Right cardiac atrium (tissue), 5 donors: ENCODE measurements at places on chromosomes 3 and 15.
A peak's percentile ranks its signal among the peaks of the same experiment; 100 is the strongest.

DNA sequence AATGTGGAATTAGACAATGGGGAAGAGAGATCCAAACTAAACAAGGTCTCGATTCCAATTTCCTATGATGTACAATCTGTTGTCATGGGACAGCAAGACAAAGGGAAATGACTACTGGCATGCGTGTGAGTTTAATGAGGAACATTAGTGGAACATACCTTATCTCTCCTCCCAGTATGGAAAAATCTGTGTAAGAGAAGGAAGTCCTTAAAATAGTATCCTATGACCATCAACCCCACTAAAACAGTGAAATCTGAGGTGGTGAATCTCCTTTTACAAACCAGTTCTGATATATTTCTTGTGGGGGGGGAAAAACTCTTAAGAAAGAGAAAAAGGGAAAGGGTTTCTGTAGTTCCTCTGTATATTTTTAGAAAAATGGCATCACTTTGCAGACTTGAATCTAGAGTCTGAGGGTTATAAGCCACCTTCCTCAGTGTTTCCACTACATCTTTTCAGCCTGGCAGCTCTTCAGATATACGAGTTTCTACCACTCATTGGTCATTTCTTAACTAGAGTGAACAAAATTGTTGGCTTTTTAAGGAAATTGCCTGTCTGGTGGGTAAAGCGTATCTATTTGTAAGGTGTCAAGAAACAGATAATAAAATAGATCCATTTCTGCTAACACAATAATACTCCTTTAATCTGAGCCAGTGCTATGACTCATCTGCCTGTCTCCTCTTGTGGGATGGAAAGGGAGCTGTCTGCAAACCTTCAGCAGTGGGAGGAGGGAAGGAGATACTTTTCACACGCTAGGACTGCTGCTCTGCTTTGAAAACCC, 3.0 kb upstream of the TNFAIP8L3 start:
- DNase-seq, result no peak

GRCh38 chr3:189490749-189491148, 140.4 kb upstream of the TP63 start:
- no peak for DNase-seq

DNA sequence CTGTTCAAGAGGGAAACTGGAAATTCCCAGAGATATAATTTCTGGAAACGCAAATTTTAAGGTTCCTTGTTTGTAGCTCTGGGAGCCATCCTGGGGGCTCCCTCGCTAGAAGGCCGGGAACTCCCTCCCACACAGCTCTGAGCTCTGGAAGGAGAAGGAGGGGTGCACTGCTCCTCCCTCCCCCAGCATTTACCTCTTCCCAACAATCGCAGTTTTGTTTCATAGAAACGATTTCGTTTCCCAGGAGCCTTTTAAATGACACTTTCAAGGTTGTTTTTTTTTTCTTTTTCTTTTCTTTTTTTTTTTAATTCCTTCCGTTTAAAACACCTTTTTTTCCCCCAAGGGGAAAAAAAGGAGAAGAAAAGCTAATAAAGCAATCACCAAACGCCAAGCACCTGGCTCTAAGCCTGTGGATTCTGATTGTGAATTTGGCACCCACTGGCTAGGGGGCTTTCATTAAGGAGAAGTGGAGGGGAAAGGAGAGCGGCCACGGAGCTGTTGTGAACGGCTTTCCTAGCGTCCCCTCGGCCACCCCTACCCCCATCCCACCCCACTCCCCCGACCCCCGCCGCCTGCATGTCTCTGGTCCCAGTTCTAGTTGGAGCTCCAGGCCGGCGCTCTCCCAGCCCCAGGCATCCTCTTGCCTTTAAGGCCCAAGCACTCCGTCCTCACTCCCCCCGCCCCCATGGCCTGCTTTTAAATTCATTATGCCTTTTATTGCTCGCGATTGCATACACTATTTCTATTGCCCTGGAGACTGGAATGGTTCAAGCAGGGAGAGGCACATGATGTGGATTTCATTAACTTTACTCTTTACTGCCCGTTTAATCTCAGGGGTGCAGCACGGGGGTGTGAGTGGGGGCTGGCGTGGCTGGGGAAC, 13.6 kb upstream of the CCDC33 start:
- DNase-seq, result no peak

GRCh38 chr15:76991741-76992645, 2.9 kb upstream of the PSTPIP1 start:
- peak; percentile 67 for DNase-seq

- no peak for DNase-seq
Observed at GRCh38 chr3:51982352-51982837, 940 bp upstream of the ACY1 start.

GRCh38 chr15:67064607-67065530, 533 bp upstream of the SMAD3 start:
- DNase-seq, result no peak

GRCh38 chr15:57201578-57201977, 174.7 kb upstream of the CGNL1 start:
- DNase-seq, result no peak

DNA sequence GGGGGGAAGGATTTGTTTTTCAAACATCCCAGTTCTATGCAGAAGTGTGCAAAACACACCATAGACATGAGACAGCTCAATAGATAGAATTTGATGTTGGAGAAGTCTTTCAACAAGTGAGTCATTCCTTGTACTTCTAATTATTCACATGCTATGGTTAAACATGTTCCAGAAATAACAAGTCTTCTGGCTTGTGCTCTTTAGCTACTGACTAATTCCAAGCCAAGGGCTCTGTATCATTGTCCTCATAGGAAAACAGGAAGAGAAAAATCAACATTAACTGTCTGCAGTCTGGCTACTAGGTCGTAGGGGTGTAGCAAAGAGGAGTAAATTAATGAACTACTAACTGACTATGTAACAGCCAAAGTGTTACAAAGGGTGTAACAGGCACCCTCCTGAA, 25.8 kb downstream of the LDHAL6B start:
- DNase-seq, result no peak

DNA sequence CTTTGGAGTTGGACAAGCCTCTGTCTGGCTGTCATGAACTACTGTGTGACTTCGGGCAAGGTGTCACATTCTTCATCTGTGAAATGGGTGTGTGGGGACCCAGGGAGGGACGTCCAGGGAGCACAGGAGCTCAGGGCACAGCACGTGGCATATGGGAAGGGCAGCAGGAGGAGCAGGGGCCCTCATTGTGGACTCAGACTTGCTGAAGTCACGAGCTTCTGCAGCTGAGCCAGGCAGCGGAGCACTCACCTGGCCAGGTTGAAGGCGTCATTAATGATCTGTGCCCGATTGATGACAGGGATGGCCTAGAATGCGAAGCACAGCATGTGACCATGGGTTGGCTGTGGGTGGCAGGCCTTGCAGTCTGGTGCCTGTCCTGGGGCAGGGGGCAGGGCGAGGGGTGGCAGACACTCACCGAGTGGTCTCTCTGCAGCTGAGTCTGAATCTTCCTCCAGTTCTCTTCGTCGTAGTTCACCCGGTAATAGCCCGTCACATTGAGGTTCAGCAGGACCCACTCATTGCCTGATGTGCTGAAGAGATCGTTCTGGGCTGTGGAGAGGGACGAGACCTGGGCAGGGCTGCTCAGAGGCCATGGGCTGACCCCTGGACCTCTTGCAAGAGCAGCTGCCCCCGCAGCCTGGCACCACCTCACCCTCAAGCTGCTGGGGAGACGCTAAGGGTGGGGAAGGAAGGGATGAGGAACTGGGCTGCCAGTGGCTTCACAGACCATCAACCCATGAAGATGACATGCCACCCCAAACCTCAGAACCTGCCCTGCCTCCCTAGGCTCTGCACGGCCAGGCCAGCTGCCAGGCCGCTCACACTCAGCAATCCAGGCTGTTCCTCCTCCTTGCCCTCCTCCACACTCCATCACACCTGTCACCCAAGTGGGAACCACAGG, 15.4 kb downstream of the ANPEP start:
- DNase-seq, result no peak

- DNase-seq, result no peak
Observed at GRCh38 chr3:197258168-197258755, 40.1 kb downstream of the DLG1 start.

DNA sequence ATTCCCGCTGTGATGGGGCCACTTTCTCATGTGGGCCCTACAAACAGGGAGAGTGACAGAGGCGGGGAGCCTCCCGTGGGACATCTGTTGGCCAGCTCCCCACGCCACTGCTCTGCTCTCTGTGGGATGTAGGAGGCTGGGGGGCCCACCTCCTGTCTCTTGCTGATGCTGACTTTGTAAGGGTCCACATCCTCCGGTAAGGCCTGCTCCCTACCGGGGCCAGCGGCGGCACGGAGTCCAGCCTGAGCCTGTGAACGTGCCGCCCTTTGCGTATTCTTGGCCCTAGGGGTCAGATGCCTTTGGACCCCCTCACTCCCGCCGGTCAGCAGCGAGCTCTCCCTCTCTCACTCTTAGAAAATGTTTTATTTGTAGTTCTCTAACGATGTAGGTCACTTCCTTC, 153.2 kb downstream of the LRRC28 start:
- no peak for DNase-seq

GRCh38 chr3:98980915-98981596, 79.6 kb upstream of the DCBLD2 start:
- no peak for DNase-seq

DNA sequence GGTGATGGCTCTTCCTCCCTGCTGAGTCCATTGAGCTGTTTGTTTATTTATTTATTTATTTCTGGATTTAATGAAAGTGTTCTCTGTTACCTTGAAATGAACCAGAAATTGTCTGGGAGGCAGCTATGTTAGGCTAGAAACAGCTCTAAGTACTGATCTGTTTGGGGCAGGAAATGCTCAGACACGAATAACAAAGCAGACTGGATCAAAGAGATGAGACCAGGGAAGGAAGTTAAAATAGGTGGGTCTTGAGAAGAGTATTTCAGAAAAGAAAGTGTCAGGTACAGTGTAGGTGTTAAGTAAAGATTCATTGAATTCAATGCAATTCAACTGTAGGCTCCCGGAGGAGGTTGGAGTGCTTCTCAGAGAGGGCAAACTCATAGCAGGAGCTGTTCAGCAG, 173.3 kb downstream of the IL20RB start:
- no peak for DNase-seq

GRCh38 chr3:179266701-179267211, 15.8 kb upstream of the KCNMB3 start:
- DNase-seq, result peak; percentile 44

GRCh38 chr15:59174835-59175831, 31.5 kb upstream of the LDHAL6B start:
- peak; percentile 75 for DNase-seq

DNA sequence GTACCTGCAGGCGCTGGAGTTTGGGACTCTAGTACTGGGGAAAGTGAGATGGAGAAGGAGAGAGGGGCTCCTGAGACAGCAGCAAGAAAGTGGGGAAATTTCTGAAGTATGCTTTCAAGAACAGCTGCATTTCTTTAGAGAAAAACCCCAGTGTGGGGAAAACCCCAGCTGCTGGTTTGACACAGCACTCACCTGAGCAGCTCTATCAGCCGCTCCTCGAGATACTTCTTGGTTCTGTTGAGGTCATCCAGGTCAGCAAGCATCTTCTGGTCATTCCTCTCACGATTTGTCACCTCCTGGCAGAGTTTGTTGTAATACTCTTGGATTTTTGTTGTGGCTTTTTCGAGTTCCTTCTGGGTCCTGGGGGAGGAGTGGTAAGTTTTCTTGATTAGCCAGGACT, 18.8 kb downstream of the CXCR6 start:
- DNase-seq, result no peak

DNA sequence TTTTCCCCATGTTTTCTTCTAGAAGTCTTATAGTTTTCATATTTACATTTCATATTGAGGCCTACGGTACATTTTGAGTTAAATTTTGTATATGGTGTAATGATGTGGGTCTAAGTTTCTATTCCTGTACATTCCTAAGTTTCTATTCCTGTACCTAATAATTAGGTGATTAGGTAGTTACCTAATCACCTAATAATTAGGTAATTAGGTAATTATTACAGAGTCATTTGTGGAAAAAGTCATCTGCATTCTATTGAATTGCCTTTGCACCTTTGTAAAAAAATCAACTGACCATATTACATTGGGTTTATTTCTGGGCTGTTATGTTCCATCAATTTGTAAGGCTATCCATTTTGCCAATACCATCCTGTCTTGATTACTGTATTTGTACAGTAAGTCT, 37.1 kb downstream of the MAP4 start:
- no peak for DNase-seq

- DNase-seq, result no peak
Observed at GRCh38 chr3:65020281-65021160, 332.7 kb upstream of the ADAMTS9 start.

DNA sequence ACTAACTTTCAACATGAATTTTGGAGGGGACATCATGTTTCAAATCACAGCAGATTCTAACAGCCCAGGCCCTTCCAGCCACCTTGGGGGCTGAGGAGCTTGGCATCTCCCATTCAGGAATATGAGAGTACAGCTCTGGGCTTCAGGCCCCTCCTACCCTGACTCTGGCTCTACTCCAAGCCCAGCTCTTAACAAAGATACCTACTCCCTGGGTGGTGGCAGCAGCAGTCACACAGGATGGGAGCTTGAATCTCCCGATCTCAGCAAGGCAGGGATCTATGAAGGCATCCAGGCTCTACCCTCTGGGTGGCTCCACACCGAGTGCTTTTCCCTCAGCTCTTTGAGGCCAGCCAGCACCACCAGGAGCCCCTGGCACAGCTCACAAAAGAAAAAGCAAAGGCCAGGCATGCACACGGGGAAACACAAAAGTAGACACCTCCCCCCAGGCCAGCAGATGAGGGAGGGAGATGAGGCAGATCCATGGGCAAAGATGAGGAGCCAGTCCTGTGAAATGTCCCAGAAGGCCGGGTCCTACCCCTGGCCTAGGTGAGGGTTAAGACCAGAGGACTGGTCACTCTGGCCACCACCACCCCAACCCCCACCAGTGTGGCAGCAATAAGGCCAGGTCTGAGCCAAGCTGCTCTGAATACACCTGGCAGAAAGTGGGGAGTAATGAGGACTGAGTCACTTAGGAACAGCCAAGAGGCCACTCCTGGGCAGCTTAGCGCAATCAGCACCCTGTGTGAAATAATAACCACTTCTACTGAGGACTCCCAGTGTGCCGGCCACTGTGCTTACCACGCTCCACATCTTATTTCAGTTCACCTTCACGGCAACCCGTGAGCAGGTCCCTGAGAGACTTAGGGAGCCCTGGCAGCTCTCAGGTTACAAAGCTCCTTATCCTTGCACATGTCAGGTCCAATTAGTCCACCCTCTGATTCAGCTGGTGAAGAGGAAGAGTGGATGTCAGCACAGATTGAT, 24.3 kb downstream of the PLA2G4F start:
- DNase-seq, result no peak

DNA sequence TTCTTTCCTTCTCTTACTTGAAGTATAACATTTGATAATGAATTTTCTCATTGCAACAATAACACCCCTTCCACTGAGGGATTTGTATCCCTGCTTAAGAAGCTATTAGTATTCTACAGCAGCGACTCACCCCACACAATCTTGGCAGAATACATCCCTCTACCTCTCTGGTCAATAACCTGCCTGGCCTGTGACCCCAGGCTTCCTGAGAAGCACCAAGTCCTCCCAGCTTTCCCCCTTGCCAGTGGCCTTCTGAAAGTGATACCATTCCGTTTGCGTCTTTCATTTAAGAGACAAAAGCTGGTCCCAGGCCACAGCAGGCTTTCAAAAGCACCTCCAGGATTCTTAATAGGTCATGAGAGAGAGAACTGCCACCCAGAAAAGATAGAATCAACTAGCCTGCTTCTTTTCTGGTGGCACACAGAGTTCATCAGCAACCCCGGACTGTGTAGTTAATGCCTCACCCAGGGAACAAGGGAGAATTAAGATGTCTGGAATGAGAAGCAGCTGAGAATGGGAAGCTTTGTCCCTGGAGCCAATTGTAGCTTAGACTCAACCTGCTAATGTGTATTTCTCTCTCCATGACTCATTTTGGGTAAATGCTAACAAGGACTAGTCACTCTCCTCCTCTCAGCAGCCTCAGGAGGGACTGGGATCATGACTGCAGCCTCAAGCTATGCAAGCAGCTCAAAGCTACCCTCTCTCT, 101.0 kb upstream of the CPNE4 start:
- DNase-seq, result no peak
